ENCODE measurements at places on chromosomes 5 and 9.

GRCh38 chr9:17018540-17019196 is 116.2 kb upstream of the CNTLN start:
- DNase-seq = no peak

DNA sequence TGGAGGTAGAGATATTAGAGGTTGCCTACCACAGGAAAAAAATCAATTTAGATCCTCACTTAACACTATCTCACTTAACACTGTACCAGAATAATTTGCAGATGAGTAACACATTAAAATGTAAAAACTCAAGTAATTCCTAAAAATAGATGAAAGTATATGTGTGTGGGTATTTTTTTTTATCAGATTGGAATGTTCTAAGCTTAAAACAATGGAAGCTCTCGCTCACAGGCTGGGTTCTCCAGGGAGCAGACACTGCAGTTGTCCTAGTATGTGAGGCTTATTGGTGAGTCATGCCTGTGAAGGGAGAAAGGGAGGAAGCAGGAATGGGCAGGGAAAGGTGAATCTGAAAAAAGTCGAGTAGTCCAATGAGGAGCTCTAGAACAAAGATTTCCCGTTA is 181.3 kb upstream of the ZNF608 start:
- no peak for DNase-seq

GRCh38 chr5:1111727-1112289 is at the start of gene SLC12A7:
Gene SLC12A7 (minus strand): TSS chr5:1112063. CDS start chr5:1111991, 72 bp downstream.
- no peak for DNase-seq

GRCh38 chr9:93255494-93255867 is 71.5 kb downstream of the WNK2 start:
- DNase-seq = no peak
